Left renal pelvis (tissue), 4 donors: ENCODE measurements at places on chromosomes 7 and 10. TPM values are rescaled to one million over a fixed set of nuclear protein-coding genes. Genes with fewer than 3 reads are reported as not detected.
A peak's percentile ranks its signal among the peaks of the same experiment; 100 is the strongest.

The ALOX5 gene
- polyA plus RNA-seq = 5.3 TPM

GRCh38 chr10:43854007-43854406 is 205.3 kb upstream of the ZNF32 start:
- no peak for DNase-seq

DNA sequence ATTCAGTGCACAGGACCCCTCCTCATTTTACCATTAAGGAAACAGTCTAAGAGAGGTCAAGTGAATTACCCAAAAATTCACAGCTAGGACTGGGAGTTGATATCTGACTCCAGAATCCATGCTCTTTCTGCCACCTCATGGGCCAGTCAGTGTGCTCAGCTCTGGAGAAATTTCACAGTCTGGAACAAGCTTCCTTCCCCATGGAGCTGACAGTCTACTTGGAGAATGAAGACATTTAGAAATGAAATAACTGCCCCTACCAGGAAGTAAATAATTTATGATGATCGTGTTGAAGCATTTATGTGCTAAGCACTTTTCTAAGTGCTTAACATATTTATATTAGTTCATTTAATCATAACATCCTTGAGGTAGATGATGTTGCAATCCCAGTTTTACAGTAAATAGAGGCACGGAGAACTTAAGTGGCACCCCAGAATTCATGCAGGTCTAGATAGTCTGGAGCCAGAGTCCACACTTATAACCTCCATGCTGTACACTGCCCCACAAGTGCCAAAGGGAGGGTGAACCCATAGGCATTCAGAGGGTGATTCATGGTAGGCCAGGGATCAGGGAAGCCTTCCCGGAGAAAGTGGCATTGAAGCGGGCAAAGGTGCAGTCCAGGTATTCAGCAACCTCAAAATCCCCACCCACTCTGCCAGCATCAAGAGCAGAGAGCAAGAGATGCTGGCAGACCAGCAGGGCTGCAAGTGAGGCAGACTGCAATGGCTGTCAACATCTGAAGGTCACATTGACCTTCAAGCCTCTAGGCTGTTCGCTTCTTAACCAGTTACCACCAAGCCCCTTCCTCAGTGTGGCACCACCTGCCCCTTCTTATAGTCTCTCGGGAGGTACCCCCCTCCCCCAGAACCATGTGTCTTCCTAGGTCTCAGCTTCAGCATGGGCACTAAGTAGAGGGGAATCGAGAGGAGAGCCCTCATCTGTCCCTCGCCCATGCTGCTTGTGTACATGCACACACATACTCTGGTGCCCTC is 38.4 kb upstream of the LRRC4 start:
- DNase-seq = no peak

DNA sequence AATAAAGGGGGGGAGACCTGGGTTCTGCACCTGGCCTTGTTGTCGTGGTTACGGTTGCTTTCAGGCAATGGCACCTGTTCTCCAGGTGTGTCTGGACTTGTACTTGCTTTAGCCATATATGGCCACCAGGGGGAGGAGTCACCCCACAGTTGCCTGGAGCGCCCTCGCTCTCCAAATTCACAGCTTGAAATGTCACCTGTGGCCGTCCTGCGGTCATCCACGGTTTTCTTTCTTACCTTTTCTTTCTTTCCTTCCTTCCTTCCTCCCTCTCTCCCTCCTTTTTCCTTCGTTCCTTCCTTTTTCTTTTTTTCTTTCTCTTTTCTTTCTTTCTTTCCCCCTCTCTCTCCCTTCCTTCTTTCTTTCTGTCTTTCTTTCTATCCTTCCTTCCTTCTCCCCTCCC is 157.2 kb upstream of the ZNF92 start:
- DNase-seq = peak; percentile 35

DNA sequence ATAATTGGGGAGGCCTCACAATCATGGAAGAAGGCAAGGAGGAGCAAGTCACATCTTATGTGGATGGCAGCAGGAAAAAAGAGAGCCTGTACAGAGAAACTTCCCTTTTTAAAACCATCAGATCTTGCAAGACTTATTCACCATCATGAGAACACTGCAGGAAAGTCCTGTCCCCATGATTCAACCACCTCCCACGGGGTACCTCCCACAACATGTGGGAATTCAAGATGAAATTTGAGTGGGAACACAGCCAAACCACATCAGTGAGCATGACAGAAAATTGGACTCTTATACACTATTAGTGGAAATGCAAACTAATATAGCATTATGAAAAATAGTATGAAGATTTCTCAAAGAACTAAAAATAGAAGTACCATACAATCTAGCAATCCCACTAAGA is 271.2 kb downstream of the MAGI2 start:
- no peak for DNase-seq

GRCh38 chr10:121405953-121406352 is 192.3 kb downstream of the FGFR2 start:
- DNase-seq = no peak

DNA sequence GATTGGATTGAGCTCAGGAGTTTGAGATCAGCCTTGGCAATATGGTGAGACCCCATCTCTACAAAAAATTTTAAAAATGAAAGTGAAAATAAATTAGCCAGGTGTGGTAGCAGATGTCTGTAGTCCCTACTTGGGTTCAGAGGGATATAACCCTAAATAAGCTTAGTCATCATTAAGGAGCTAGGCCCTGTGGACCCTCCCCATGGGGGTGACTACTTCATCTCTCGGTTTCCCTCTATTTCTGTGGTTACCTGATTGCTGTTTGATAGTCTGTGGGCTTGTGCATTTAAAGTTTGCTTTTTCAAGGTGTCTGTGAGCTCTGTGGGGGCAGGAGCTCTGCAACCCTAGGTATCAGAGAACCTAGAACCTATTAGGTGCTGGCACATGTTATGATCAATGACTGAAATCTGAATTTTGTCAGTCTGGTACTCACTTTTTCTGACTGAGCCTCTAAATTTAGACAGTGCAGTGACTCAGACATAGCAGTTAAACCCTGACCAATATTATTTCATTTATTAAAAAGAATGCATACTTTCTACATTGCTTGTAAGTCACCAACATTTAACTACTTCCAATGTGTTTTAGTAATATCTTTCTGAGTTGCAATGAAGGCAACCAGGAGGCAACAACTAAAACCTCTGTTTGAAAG is 8.1 kb upstream of the CUZD1 start:
- DNase-seq = no peak

GRCh38 chr10:77592946-77593636 is 44.5 kb downstream of the KCNMA1 start:
- DNase-seq = no peak
